ENCODE measurements at places on chromosomes 12 and 14.

GRCh38 chr12:7099290-7099996 is 7.2 kb upstream of the C1R start:
- DNase-seq = no peak

GRCh38 chr14:70086685-70087379 is 101.9 kb downstream of the SLC8A3 start:
- peak; percentile 51 for DNase-seq

DNA sequence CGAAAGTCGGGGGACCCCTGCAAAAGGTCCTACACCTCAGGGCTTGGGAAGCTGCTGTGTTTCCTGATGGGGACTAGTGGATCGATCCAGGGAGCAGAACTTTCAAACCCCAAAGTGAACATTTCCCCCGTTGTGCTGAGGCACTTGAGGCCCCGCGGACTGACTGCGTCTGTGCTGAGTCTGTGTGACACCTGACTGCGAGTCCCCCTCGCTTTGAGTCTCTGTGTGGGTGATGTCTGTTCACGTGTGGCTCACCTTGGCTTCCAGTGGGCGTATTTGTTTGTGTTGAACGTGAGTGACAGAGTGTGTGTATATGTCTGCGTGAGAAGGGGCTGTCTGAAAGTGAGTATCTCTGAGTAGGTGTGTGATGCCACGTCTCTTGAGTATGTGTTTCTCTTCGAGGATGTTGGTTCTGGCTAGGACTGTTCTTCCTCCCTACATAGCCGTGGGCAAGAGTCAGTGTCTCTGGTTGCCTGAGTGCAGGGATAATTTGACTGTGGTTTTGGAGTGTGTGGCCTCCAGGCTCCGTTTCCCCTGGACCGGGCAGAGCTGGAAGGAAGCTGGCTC is 1.3 kb downstream of the TEAD4 start:
- DNase-seq = peak; percentile 40

DNA sequence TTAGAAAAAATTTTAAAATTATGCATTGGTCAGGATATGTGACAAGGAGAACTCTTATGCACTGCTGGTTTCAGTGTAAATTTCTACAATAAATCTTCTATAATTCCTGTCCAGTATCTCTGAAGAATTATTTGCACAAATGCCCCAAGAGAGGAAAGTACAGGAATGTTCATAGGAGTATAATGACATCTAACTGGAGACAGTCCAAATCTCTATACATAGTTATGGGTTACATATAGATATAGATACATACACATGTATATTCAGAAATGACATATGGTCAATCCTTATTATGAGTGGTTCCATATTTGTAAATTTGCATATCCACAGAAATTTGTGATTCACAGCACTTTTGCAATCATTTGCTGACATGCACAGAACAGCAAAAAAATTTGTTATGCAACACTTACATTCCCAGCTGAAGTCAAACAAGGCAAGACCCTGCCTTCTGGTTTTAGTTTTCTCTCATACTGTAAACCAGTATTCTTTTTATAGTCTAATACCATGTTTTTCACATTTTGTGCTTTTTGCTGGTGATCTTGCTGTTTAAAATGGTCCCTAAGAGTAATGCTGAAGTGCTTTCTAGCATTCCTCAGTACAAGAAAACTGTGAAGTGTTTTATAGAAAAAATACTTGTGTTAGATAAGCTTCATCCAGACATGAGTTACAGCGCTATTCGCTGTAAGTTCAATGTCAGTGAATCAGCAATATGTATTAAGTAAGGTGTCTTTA is 103.8 kb downstream of the SLC16A7 start:
- DNase-seq = peak; percentile 83

DNA sequence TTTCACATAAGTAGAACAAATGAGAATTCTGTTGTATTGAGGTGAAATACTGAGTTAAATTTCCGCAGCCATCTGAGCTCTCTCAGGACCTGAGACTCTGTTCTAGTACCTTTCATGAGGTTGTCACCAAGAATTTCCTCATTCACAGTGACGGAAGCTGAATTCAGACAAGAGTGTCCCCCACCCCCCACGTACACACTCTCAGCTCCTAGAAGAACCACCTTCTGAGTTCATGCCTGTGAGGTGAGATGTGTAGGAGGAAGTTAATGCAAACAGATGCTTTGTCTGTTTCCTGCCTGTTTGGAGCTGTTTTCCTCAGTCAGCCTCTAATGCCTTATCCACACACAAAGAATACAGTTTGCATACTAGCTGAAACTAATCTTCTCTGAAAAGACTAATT is 18.2 kb downstream of the BICDL1 start:
- DNase-seq = no peak

DNA sequence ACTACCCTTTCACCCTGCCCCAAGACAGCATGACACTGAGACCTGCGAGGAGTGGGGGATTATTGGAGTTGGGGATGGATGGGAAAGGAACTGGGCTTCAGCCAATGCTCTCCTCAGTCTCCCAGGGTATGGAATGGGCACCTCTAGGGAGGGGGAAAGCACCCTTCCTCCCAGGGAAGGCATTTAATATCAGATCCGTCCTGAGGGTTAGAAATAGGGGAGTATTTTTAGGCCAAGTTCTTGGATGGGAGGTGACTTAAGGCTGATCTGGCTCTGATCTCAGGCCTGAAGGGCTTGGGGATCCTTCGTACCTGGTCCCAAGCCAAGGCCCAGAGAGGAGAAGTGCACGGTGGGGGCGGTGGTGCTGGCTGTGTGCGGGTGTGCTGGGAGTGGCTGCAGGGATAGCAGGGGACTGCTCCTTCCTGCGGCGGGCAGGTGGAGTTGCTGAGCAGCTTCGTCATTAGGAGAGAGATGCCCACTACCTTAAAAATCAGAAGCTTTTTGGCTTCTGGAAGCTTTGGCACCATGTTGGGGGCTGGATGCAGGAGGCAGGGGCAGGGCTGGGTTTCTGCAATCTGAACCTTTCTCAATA is 7.0 kb upstream of the CEBPE start:
- DNase-seq = no peak

DNA sequence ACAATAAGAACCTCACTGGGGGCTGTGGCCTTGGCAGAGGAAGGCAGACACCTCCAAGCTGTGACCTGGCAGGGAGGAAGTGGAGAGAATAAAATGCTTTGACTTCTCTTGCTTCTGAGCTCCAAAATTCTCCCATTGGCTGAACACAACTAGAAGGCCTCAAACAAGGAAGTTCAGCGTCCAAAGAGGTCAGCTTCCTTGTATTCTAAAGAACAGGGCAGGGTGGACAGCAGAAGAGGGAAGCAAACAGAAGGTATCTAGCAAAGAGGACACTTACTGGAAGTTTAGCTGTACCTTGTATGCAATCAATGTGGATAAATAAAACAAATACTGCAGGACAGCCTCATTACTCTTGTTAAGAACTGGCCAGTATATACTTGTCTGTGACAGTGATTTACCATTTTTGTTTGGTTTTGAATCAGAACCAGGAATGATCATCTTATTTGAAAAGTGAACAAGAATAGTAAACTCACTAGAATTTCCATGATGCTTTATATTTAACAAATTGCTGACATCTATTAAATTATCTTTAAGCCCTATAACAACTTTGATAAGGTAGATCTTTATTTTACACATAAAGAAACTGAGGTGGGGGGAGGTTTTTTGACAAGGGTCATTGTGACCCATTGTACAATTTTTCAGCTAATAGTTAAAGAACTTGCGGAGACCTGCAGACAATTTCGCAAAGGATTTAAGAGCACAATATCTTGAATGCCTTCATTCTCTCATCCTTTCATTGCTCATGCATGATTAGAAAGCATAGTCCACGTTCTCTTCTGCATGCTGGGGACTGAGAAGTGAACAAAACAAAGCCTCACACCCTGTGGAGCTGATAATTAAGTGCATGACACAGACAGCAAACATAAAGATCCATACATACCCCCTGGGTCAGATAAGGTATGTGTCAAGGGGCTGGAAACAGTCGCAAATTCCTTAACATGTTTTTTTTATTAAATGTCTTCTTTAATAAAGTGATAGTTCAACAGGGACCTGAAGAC is 1448.0 kb downstream of the AACS start:
- no peak for DNase-seq

DNA sequence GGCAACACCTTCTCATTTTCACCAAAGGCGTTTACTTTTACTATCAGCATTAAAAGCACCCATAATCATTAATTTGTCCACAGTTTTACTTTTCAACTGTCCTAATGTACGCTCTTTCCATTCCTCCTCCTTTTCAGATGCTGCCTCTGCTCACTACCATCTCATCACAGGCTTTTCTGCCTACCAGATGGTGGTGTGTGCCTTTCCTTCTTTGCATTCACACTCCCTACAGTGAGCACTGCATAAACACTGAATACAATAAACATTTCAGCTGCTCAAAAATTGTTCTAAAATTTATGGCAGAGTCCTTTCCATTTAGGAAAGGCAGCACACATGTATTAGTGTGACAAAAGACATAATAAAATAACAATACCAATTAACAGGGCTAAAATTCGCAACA is 435.7 kb downstream of the GXYLT1 start:
- no peak for DNase-seq

- peak; percentile 98 for DNase-seq
These were observed 318.4 kb downstream of the RAD51B start for GRCh38 chr14:68137704-68138619.

DNA sequence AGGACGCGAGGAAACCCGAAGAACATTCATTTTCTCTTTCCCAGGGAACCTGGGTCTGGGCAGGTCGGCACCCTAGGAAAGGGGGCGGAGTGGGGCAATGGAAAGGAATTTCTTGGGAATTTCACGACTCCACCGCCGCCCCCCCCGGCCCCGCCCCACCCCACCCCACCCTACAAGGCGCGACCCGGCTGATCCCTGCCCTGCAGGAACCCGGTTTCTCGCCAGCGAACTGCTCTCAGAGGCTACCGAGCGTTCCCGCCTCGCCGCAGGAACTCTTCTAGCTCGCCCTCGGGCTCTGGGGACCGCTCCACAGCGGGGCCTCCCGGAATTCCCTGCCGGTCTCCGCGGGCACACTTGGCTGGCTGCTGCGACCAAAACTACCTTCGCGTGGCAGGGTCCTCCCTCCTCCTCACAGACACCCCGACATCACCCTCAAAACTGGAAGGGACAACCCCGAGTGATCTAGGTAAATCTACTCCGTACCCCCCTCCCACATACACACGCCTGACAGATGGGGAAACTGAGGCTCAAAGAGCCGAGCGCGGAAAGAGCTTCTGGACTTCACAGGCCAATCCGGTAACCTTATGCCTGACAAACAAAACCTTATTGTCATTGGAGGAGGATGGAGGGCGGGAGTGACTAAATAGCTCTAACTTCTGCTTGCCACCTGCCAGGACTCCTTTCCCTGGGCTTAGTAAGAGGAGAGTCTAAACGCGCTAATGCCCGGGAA is 785 bp upstream of the ACTN1 start:
- peak; percentile 59 for DNase-seq

GRCh38 chr14:68379510-68380328 is 413.1 kb downstream of the ZFP36L1 start:
- no peak for DNase-seq

DNA sequence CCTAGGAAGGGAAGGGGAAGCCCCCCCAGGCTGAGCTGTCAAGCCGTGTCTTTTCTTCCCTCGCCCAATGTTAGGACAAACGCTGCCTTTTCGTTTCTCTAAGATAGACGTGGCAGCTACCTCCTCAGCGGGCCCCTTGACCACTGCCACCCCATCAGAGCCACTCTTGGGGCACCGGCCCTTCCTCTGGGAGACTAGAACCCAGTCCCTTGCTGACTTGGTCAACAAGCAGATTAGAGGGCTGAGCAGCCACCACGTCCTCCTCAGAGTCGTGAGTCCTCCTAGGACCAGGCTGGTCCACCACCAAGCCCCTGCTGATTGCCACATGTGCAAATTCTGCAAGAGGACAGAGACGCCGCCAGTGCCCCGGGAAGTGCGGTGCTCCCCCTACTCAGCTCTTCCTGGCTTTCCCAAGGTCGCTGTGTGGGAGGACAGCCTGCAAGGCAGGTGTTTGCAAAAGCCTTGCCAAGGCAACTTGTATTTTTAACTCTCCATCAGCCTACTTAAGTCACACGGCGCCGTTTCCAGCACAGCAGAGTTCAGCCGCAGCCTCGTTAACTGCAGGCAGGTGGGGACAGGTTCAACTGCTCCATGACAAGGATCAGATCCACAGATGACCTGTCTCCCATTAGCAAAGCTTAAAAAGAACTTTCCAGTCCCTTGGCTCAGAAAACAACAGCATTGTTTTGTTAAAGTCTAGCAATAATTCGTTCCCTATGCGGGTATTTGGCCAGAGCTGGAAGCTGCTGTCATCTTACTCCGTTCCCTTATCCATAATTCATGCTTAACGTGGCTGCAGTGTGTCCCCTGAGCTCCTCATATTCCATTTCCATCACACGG is 65.6 kb downstream of the TESC start:
- DNase-seq = no peak

- DNase-seq = peak; percentile 59
These were observed 59.7 kb downstream of the SLC38A1 start for GRCh38 chr12:46209170-46209569.

DNA sequence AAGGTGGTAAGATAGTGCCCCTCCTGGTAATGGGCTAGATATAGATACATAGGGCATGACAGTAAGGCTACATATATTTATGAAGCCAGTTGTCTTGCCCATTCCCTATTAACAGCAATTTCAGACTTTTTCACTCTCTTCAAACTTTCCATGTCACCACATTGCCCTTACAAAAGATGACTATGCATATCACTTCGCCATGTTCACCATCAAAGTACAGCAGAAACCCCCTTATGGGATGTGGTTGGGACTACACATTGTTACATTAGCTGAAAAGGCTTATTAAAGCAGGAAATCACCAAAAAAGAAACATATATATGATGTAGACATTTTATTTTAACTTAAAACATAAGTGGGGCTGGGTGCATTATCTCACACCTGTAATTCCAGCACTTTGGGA is 9.8 kb upstream of the SMCO2 start:
- DNase-seq = no peak

GRCh38 chr12:54220092-54220557 is 31.3 kb upstream of the SMUG1 start:
- DNase-seq = peak; percentile 75

GRCh38 chr14:79631276-79631675 is 580.0 kb downstream of the DIO2 start:
- no peak for DNase-seq

GRCh38 chr12:27573972-27574371 is 50.0 kb downstream of the PPFIBP1 start:
- DNase-seq = peak; percentile 82

DNA sequence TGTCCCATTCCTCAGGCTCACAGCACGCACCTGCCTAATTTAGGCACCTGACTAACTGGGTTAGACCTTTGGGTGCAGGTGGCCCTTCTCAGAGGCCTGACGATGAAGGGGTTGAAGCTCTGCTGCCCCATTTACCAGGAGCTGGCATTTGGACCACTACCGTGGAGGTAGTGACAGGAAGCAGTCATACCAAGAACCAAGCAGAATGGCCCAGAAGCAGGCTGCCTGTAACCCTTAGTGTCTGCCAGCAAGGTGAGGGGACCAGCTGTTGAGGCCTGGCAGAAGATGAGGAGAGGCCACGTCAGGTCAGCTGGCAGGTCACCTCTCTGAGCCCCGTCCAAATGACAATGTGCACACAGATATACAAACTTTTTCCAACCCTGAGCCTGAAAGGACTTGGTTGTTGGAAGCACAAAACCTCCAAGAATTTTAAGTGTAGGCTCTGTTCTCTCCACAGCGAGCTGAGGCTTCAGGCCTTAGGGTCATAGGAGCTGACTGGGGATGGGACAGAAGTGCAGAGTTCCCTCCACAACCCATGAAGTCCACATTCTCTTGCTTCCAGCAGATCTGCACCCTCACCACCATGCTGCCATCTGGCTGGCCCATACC is 23.1 kb downstream of the VASH1 start:
- DNase-seq = no peak

- DNase-seq = no peak
These were observed 72.2 kb downstream of the SLC6A15 start for GRCh38 chr12:84840356-84840755.

Measured in MCF 10A (cell line).